ENCODE measurements at places on chromosomes 12 and 14.

DNA sequence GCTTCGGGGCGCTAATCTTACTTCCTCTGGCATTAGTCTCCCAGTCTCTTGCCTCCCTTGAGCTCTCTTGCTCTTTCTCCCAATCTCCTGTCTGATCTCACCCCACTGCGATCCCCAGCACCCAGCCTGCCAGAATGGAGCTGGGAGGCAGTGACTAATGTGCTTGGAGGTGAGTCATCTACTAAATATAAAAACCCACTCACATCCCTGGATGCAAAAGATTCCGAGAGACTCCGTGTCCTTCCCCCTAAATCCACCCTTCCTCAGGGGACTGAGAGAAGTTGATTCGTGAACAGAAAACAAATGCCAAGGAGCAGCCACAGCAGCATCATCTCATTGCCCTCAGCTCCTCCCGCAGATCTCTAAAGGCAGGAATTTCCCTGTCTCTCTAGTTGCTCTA is 45.7 kb upstream of the KCNA5 start:
- DNase-seq: peak; percentile 95

- DNase-seq: no peak
Observed at GRCh38 chr12:9760120-9760519, 581 bp downstream of the CD69 start.

GRCh38 chr12:78146365-78146772 is 315.7 kb downstream of the NAV3 start:
- DNase-seq: peak; percentile 65

DNA sequence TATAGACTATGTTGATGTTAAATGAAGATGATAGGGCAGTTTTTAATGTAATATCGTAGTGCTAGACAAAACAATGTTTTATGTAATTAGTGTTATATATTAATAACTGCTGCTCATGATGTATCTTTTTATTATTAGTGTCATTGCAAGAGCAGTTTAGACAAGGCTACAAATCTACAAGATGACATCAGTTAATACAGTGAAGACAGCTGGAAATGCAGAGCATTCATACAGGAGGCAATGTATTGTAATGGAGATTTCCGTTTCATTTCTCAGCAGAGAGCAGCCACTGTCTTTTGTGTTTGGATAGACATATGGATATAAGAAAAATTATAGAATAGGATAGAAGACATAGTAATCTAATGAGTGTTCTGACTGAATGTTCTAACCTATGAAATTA is 178.0 kb downstream of the FOXG1 start:
- DNase-seq: no peak

GRCh38 chr12:43282106-43282505 is 269.9 kb downstream of the ADAMTS20 start:
- DNase-seq: peak; percentile 69

DNA sequence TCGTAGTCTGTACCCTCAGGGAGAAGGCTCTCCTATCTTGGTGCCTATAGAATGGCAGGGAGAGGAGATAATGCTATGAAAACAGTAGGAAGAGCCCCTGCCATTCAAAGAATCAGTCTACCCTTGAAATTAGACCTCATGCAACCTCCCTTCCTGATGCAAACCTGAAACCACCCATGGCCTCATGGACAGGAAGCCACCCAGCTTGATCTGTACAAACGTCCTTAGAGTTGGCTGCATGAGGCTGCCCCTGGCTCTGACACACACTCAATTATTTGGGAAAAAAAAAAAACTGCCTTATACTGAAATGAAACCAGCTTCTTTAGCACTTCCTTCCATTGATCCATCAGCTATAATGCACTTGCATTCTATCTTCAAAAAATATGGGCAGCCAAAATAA is 116.6 kb upstream of the BCL2L14 start:
- DNase-seq: no peak

DNA sequence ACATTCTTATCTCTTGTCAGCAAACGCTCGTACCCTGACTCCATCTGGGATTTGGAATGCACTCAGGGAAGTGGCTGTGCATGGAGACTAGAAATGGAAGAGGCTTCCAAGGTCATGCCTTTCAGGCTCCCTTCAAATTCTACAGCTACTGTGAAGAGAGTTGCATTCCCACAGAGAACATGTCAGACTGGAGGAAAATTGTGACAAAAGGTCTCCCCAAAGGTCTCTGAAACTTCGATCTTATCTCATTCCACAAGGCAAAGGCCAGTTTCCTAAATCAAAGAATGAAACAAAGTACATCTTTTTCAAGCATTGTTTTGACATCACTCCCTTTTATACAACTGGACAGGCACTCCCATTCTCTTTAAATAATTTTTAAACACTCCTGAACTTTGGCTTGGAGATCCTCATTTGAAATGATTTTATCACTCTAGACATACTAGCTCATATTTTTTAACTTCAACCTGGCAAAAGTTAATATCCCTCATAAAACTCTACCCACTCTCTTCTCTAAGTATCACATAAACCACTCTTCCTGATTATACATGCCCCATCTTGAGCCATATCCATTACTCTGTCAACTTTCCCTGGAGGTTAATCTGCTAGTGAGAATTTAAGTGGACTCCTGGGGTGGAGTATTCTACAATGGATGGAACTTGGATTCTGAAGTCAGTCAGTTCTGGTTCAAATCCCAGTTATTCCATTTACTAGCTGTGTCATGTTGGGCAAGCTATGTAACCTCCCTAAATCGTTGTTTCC is 218.1 kb upstream of the HMGA2 start:
- no peak for DNase-seq

DNA sequence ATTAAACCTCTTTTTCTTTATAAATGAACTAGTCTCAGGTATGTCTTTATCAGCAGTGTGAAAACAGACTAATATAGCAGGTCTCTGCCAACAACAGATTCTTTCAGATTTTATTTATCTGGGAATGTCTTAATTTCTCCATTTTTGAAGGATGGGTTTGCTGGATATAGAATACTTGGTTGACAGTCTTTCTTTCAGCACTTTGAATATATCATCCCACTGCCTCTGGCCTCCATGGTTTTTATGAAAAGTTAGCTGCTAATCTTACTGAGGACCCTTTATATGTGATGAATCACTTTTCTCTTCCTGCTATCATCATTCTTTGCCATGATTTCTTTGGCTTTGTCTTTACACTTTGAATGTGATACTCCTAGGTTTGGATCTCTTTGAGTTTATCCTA is 148.0 kb downstream of the ANO6 start:
- DNase-seq: no peak

DNA sequence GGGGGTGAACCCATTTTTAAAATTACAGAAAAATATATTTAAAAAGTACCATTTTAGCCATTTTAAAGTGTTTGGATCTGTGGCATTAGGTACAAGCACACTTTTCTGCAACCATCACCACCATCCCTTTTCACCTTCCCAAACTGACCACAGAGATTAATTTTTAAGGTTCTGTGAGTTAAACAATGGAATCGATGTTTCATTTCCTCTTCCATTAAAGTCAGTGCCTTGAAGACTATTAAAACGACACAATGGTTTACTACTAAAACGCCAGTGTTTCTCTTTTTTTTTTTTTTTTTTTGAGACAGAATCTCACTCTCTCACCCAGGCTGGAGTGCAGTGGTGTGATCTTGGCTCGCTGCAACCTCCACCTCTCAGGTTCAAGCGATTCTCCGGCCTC is 78.1 kb upstream of the GPR68 start:
- no peak for DNase-seq

GRCh38 chr12:6302621-6303020 is 7.9 kb upstream of the PLEKHG6 start:
- DNase-seq: peak; percentile 78

DNA sequence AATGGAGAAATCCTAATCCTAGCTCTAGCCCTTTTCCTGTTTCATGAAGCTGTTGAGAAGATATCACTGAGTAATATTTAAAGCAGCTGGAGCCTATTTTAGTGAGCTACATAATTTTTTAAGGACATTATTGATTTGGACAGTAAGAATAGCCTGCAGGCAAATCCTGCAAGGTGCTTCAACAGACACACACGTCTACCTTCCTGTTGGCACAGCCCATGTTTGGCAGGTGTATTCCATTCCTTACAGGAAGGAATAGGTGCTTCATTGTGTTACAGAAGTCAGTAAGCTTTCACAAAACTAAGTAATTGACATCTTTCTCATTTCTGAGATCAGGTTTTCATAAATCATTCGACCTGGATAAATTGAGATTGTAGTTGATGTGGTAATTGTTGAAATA is 50.6 kb downstream of the FOXA1 start:
- no peak for DNase-seq

GRCh38 chr12:120978296-120979219 is at the start of gene HNF1A:
TSS of gene HNF1A (plus strand) at chr12:120978543. CDS start at chr12:120978769, 226 bp downstream.
- no peak for DNase-seq

DNA sequence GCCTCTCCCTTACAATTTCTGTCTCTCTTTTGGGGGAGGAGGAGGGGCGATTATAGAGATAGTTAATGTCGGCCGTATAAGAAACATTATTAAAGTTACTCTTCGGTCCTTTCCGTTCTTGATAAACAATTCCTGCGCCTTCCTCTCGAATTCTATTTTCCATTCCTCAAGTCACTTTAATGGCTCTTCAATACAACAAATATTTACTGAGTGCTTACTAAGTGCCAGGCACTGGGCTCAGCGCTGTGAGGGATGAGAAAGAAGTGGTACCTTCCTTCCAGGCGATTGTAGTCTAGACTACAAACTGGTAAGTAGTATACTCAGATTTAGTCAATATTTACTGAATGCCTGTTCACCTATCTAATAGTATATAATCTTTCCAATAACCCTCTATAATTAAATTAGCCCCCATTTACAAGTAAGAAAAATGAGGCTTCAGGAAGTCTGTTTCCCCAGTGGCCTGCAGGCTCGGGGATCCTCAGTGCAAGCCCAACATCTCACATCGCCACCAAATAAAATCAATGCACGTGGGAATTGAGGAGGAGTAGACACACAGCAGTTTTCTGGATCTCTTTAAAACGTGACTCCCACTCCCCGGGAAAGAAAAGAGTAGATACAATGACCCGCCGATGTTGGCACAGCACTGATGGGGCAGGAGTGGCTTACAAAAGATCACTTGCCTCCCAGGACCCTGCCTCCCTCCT is 589 bp upstream of the ZNF219 start:
- DNase-seq: no peak
